CD4-positive, alpha-beta memory T cell (primary cell): ENCODE measurements at places on chromosomes 12 and 14. TPM values are rescaled to one million over a fixed set of nuclear protein-coding genes. Genes with fewer than 3 reads are reported as not detected.

ENDOU gene
- not detected for total RNA-seq

GPHN gene
- 15.5 TPM for total RNA-seq

CNTN1 gene
- not detected for total RNA-seq

IL23A gene
- 34.4 TPM for total RNA-seq

TAS2R20 gene
- total RNA-seq: 2.5 TPM

KRT3 gene
- total RNA-seq: not detected
